ENCODE measurements at places on chromosomes 2 and 18.

DNA sequence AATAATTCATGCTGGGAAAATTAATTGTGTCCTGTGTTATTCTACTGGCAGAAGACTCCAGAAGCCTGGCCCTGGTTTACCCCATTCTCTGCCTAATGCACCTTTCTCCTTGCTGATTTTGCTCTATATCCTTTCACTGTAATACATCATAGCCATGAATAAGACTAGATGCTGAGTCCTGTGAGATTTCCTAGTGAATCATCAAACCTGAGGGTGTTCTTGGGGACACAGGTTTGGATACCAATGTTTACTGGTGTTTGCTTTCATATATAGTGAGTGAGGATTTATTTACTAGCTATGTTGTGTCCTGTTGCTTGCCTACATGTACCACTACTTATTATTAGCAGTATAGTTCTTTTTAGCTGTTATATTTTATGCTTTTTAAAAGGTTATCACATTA, 6.5 kb downstream of the METTL5 start:
- no peak for DNase-seq

GRCh38 chr2:218727502-218728165, 17.0 kb downstream of the TTLL4 start:
- no peak for DNase-seq

GRCh38 chr2:39981883-39982311, 202.8 kb upstream of the THUMPD2 start:
- peak; percentile 28 for DNase-seq

DNA sequence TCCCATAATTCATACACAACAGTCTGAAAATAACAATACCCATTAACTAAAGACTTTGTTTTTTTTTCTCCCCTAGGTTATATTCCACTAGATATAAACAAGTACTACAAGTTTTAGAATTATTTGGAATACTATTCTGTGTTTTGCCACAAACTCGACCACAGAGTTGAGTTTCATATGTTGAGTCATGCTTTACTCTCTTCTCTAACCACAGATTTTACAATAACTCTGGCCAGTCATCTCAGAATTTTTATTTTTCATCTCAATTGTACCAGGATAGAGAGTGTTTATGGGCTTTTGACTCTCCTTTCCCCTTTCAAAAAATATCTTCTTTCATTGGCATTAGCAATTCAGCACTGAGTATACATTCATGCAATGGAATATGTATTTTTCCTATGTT, 348.7 kb upstream of the GALNT5 start:
- no peak for DNase-seq

Measured in NCI-H524 (cell line).